ENCODE measurements at places on chromosomes 11 and 22.

GRCh38 chr22:32695451-32695891 is 106.0 kb upstream of the TIMP3 start:
- peak; percentile 96 for DNase-seq

GRCh38 chr11:102139081-102139498 is 28.8 kb downstream of the YAP1 start:
- DNase-seq: peak; percentile 82

DNA sequence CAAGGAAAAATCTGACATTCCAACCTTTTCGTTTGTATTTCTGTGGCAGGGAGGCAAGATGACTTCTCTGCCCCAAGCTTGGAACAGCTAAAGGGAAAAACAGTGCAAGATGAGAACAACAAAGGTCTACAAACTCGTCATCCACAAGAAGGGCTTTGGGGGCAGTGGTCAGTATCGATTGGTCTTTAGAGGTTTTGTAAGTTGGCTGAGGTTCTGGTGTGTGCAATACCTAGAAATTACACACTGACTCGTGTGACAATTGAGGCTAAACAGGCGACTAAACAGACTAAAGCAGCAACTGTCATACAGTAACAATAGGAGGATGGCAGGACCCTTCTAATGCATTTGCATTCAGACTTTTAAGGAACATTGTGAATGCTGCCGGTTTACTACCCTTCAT is 994 bp downstream of the DEPDC5 start:
- no peak for DNase-seq

DNA sequence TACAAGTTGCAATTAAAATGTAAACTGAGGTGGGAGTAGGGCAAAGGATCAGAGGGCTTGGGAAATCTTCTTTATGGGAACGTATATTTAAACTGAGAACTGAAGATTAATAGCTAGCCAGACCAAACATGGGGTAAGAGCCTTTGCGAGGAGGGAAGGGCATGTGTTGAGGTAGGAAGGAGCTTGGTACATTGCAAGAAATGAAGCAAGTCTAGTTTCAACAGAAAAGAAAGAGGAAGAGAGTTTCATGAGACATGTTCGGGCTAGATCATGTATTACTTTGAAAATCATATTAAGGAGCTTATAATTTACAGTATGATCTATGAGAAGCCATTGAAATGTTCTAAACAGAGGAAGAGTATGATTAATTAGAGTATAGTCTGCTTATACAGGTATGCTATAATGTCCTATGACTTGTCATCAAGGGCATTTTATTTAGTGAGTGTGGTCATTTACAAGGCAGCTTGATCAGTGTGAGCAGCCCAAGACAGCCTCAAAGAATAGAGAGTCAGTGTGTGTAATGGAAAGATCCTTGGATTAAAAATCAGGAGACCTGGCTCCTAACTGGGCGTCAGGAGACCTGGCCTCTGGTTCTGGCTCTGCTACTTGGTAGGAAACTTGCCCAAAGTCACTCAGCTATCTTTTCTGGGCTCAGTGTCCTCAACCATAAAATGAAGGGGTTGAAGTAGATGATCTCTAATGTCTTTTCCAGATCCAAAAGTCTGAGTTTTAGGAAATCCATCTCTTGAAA is 10.9 kb downstream of the GAS2 start:
- no peak for DNase-seq
